B cell (primary cell): ENCODE measurements at places on chromosomes 2 and 18.

GRCh38 chr2:209146682-209147320, 277.0 kb upstream of the MAP2 start:
- DNase-seq: no peak

DNA sequence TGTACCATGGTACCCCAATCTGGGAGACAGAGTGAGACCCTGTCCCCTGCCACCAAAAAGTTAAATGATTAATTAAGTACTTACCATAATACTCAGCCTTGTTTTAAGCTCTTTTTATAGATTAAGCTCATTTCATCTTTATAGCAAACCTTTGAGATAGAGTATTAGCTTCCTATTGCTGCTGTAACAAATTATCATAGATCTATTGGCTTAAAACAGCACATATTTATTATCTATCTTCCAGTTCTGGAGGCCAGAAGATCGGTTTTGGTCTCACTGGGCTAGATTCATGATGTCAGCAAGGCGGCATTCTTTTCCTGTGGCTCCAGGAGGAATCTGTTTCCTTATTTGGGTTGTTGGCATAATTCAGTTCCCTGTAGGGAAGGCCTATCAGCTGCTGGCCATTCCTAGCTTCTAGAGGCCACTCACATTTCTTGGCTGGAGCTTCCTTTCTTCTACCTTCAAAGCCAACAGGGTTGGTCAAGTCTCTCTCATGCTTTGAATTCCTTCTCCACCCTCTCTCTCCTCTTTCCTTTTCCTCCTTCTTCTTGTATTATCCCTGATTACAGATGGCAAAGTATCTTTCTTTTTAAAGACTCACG, 13.7 kb upstream of the GREB1 start:
- DNase-seq: no peak

DNA sequence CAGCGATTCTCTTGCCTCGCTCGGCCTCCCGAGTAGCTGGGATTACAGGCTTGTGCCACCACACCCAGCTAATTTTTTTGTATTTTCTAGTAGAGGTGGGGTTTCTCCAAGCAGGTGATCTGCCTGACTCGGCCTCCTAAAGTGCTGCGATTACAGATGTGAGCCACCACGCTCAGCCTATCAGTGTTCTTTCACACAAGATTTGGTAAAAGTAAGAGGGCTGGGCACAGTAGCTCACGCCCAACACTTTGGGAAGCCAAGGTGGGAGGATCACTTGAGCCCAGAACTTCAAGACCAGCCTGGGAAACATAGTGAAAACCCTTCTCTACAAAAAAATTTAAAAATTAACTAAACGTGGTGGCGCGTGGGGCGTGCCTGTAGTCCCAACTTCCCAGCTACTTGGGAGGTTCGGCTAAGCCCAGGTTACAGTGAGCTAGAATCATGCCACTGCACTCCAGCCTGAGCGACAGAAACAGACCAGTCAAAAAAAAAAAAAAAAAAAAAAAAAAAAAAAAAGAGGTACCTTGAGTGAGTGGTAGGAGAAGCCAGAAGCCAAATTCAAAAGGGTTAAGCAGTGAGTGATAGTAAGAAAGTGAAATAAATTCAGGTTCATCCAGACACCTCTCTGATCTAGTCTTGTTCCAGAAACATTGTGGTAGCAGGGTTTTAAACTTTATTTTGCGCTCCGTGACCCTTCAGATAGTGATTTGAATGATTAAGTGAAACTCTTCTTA, 981 bp downstream of the MRPL53 start:
- DNase-seq: no peak

GRCh38 chr2:237888389-237888788, 29.0 kb downstream of the RAMP1 start:
- no peak for DNase-seq

DNA sequence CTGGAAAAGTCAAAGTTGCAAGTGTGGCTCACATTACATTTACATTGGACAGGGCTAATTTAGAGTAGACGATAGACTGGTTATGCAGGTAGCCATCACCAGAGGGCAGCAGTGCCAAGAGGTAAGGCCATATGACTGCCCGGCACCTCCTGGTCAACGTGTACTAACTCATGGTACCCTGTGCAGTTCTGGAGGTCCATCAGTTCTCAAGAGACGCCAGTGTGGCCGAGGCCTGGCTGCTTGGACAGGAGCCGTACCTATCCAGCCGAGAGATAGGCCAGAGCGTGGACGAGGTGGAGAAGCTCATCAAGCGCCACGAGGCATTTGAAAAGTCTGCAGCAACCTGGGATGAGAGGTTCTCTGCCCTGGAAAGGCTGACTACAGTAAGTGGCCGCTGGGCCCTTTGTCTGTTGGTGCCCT, 65.8 kb upstream of the EML6 start:
- DNase-seq: peak; percentile 42
